Osteocyte (in vitro differentiated cells): ENCODE measurements at places on chromosomes 4 and X. TPM values are rescaled to one million over a fixed set of nuclear protein-coding genes. Genes with fewer than 3 reads are reported as not detected.

GRCh38 chr4:14566518-14566917, 435.8 kb upstream of the CPEB2 start:
- peaks cover 8% of the 10 kb centered on the region for H3K4me1 ChIP-seq
- no peak overlapping the region for H3K4me3 ChIP-seq
- H3K27me3 ChIP-seq = peaks cover 4% of the 10 kb centered on the region
- H3K36me3 ChIP-seq = no peaks in the 10 kb centered on the region

DNA sequence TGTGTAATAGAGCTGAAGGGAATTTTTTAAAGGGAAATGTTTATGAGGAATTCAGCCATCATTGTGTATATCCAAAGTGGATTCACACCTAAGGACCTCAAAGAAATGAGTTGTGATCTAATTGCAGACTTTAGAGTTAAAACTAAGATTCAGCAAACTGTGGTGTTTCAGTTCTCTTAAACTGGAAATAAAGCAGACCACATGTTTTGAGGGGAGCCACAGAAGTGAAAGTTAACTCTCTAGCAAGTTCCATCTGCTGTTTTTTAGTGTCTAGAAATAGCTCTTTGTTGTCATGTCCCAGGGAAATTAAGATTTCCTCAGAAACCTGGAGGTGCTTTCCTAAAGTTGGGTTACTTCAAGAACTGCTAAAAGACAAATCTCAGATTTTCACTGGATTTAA, 97.3 kb upstream of the DDX3X start:
- peaks cover 2% of the 10 kb centered on the region for H3K4me1 ChIP-seq
- no peaks in the 10 kb centered on the region for H3K27me3 ChIP-seq
- H3K36me3 ChIP-seq = peaks cover 17% of the 10 kb centered on the region
- no peak for DNase-seq
- no peak overlapping the region for H3K27ac ChIP-seq

- H3K36me3 ChIP-seq = no peaks in the 10 kb centered on the region
- H3K4me3 ChIP-seq = no peak overlapping the region
- peaks cover 15% of the 10 kb centered on the region for H3K4me1 ChIP-seq
- no peaks in the 10 kb centered on the region for H3K27me3 ChIP-seq
Measured at GRCh38 chr4:119690871-119691270, 62.3 kb upstream of the PDE5A start.

DNA sequence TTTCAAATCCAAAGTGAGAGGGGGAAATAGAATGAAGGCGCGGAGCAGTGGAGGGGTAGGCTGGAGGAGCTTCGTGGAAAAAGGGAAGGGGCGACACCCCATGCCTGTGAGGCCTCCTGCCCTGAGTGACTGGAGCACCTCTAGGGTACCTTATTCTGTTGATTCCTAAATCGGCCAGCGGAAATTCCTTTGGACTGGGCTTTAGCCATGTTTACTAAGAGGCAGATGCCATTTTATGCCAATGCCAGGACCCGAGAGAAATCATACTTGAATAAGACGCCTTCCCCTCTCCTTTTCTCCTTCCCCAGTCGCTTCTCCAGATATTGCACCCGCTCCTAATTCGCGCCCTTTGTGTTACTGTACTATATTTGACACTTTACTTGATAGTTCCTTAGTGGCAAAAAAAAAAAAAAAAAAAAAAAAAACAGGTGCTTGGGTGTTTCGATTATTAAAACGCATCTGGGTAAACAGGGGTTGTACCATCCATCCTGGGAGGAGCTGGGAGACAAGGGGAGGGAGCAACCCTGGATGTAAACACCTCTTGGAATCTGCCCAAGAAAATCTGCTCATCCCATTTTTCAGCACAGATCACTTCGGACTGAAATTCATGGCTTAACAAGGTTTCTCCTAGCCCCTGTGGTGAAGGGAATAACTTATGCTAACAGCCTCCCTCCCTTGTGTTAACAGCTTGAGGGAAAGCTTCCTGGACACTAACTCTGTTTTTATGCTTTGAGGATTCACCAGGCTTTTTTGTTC, 1.5 kb downstream of the BMP3 start:
- H3K36me3 ChIP-seq = no peaks in the 10 kb centered on the region
- peak overlapping the region; percentile 39 for H3K4me3 ChIP-seq
- peaks cover 10% of the 10 kb centered on the region for H3K4me1 ChIP-seq
- peaks cover 57% of the 10 kb centered on the region for H3K27me3 ChIP-seq
- DNase-seq = no peak

The SFRP2 gene
- 87.7 and 102 TPM in 2 replicates for total RNA-seq
